Smooth muscle cell of the pulmonary artery (primary cell): ENCODE measurements at places on chromosomes 5 and 9. TPM values are rescaled to one million over a fixed set of nuclear protein-coding genes. Genes with fewer than 3 reads are reported as not detected.

FAM153A gene
- total RNA-seq = 0.10 and 0.20 TPM in 2 replicates

RICTOR gene
- total RNA-seq = 30.2 and 40.2 TPM in 2 replicates

B4GALT1 gene
- total RNA-seq = 118 and 169 TPM in 2 replicates

PTGDS gene
- 11.1 and 66.1 TPM in 2 replicates for total RNA-seq

SPAG8 gene
- 0.91 and 1.3 TPM in 2 replicates for total RNA-seq

CDH9 gene
- total RNA-seq = not detected in 2 replicates

ZDHHC21 gene
- 10.1 and 12.2 TPM in 2 replicates for total RNA-seq

ZCCHC10 gene
- 7.6 and 9.3 TPM in 2 replicates for total RNA-seq

NDOR1 gene
- total RNA-seq = 4.5 and 6.3 TPM in 2 replicates

OR1J1 gene
- total RNA-seq = not detected in 2 replicates

PRR16 gene
- total RNA-seq = 7.7 and 8.5 TPM in 2 replicates

AIF1L gene
- total RNA-seq = 0.46 and 1.2 TPM in 2 replicates

STPG3 gene
- not detected in 2 replicates for total RNA-seq

DPP7 gene
- 82.9 and 145 TPM in 2 replicates for total RNA-seq

LHX3 gene
- total RNA-seq = not detected in 2 replicates

SPATA31E1 gene
- total RNA-seq = not detected in 2 replicates

IL17B gene
- total RNA-seq = 0.26 TPM in 1 of 2 replicates, not detected in the other
